ENCODE measurements at places on chromosomes 16 and 17.

GRCh38 chr17:60395508-60396065 is 3.7 kb upstream of the USP32 start:
- no peak for DNase-seq

- DNase-seq, result no peak
These were observed 21.6 kb upstream of the ENDOV start for GRCh38 chr17:80393241-80393890.

- DNase-seq, result no peak
These were observed 255.3 kb upstream of the PMFBP1 start for GRCh38 chr16:72427051-72427782.

GRCh38 chr17:33318241-33318640 is 25.1 kb upstream of the ASIC2 start:
- DNase-seq, result no peak

DNA sequence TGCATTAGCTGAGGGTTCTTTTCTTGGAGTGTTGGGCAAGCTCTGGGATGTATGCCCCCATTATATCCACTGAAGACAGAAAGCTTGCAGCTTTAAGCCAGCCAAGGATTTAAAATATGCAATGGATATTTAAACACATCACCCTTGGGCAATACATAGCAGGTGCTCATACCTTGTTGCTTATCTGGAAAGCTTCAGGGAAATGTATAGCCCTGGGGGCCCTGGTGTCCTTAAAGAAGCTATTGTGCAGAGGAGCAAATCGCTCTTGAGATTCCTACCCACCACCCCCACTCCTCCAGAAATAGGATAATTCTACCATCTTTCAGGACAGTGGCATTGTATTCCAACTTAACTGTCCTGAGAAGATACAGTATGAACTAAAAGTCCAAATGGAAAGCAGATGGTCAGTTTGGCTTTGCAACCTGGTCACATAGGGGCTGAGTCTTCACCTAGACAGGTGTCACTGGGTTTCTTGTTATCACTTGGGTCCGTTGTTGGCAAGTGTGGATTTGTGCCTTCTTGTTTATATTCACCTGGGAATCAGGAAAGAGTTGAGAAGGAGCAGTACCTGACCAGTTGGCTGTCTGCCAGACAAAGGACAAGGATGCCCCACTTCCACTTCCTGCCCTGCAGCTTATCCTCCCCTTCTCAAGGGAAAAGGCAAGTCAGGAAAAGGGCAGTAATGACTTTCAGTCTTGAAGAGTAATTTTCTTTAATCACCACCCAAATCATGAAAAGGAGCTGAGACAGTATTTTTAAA is 3.4 kb downstream of the ANKRD40CL start:
- no peak for DNase-seq

DNA sequence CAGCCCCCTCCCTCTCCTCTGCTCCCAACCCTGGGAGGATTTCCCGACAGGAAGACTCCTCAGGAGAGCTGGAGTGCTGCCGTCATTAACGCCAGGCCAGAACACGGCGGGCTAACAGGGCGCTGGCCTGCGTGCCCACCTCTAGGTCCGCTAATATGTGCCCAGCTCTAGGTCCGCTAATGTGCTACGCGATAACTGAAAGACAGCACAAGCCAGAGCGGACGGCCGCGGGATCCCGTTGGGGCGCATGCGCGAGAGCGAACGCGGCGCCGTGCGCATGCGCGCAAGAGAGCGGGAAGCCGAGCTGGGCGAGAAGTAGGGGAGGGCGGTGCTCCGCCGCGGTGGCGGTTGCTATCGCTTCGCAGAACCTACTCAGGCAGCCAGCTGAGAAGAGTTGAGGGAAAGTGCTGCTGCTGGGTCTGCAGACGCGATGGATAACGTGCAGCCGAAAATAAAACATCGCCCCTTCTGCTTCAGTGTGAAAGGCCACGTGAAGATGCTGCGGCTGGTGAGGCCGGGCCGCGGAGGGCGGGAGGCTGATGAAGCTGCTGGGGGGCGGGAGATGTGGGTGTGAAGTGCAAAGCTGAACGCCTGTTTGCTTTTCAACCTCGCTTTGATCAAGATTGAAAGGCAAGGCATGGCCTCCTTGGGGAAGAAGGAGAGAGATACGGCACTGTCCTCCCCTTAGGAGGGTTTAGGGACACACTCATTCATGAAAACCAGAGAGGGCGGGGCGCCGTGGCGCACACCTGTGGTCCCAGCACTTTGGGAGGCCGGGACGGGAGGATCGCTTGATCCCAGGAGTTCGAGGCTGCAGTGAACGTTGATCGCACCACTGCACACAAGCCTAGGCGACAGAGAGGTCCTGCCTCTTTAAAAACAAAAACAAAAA is at the start of gene CKLF:
CKLF (plus strand) TSS at position 291 of the 892 bp plus-strand sequence; CDS start at position 431, 140 bp downstream.
- peak; percentile 83 for DNase-seq

DNA sequence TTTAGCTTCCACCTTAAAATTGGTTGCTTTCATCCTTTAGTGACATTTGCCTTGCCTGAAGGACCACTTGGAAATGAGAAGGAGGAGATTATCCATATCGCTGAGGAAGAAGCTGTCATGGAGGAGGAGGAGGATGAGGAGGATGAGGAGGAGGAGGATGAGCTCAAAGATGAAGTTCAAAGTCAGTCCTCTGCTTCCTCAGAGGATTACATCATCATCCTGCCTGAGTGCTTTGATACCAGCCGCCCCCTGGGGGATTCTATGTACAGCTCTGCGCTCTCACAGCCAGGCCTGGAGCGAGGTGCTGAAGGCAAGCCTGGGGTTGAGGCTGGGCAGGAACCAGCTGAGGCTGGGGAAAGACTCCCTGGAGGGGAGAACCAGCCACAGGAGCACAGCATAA is 11.5 kb upstream of the TMEM106A start:
- peak; percentile 3 for DNase-seq

DNA sequence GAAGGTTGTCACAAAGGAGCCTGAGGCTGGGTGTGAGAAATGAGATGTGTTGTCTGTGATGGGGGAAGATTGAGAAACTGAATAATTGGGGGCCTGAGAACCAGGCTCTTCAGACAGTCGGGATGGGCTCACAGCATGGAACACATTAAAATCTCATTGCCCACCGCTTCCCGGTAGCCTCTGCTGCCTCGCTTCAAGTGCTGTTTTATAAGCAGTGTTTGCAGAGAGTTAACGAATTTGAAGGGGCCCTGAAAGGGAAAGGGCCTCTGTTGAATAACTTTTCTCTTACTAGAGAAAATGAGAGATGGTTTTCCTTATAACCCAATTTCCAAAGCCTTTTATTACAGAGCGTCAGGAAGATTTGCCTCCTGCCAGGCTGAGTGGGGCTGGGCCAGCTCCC is 258.8 kb upstream of the ASIC2 start:
- DNase-seq, result no peak

Data from brain microvascular endothelial cell (primary cell).